DMS153 (cell line): ENCODE measurements at places on chromosomes 16 and 17.

DNA sequence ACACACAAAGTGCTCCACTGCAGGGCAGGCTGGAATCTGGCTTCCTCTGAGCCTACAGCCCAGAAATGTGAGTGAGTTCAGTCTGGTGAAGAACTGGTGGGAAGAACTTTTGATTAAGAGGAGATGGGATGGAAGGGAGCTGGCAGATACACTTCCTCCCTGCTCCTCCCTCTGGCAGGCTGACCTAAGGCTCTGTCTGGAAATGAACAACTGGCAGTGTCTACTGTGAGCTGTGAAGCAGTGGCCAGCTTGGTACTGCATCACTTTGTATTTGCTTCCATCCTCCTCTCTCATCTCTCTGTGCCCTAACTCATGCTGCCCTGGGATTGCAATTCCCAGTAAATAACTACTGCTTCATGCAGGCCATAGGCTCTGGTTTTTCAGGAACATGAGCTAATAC is 45.6 kb downstream of the MAF start:
- DNase-seq = no peak

GRCh38 chr16:56995136-56995805 is 5.9 kb downstream of the NLRC5 start:
- no peak for DNase-seq

DNA sequence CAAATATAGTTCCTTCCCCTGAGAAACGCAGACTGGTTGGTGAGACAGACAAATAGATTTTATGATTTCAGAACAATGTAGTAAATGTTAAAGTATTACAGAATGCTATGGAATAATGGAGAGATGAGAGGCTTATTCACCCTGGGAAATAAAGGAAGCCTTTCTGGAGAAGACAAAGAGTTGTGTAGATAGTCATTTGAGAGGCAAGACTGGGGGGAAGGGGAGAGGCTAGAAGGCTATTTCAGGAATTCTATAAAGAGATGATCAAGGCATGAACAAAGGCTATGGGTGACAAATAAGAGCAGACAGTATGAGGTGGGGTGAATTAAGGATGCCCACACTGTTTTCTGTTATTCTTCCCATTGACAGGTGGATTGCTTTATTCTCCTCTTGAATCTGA is 211.4 kb downstream of the GRIN2A start:
- no peak for DNase-seq

GRCh38 chr17:37605081-37605480 is 4.1 kb downstream of the SYNRG start:
- DNase-seq = no peak

GRCh38 chr17:20083156-20083859 is 74.1 kb downstream of the SPECC1 start:
- no peak for DNase-seq

DNA sequence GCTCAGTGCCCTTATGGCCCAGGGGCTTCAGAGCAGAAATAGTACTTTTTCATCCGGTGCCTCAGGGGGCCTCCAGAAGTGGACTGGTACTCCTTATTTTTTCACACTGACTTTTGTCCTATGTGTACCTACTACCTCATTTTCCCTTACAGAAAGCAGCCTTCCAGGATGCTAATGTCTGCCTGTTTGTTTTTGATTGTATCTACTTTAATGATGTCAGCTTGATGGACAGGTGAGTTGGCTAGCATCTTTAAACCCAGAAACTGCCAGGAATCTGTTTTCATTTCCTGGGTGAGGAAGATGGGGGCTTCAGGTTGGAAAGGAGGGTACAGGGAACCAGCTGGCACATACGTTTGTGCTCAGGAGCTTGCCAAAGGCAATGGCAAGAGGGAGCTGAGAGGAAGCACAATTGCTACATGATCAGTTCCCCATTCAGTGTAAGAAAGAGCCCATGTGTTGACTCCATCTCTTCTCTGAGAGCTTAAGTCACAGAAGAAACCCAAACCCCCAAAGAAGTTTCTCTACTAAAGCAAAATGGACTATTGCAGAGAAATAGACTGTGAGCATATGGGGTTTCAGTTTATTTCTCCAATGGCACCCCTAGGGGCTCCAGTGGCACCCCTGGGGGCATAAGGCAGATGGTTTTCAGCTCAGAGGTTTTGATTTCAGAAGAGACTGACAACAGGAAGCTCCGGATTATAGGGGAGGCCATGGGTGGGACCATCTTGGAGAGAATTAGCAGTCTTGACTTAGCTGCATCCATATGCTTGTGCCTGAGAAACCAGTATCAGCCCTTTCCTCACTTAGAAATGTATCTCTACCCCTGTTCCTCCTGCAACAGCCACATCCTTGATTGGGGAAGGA is 16.3 kb downstream of the LIG3 start:
- no peak for DNase-seq
